ENCODE measurements at places on chromosomes 1 and 21. TPM values are rescaled to one million over a fixed set of nuclear protein-coding genes. Genes with fewer than 3 reads are reported as not detected.

B4GALT2 gene
- total RNA-seq, result 59.3 TPM

SRSF4 gene
- 45.8 TPM for total RNA-seq

PIK3C2B gene
- total RNA-seq, result 32.3 TPM

SH3D21 gene
- total RNA-seq, result 5.4 TPM

RNF207 gene
- 11.9 TPM for total RNA-seq

DNA sequence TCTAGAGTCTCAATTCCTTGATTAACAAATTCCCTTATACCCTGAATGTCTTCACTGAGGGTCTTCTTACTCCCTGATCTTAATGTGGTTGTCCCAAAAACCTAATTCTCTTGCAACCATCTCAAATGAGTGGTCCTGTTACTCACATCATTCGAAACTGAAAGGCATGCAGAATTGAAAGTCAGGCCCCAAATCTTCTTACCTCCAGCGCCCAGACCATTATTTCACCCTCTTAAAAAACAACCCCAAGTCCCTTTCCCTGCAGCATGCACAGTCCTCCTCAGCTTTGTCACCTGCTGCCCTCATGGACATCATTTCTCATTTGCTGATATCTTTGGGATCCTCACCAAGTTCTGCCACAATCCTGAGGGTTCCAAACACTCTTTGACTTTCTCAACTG, 230.1 kb downstream of the SEC16B start:
- DNase-seq, result no peak

- DNase-seq, result no peak
Measured at GRCh38 chr1:160436966-160437365, 36.6 kb downstream of the VANGL2 start.

- DNase-seq, result no peak
Measured at GRCh38 chr1:112054510-112054909, 65.0 kb upstream of the KCND3 start.

- no peak for DNase-seq
Measured at GRCh38 chr1:78210175-78210574, 164.4 kb downstream of the GIPC2 start.

DNA sequence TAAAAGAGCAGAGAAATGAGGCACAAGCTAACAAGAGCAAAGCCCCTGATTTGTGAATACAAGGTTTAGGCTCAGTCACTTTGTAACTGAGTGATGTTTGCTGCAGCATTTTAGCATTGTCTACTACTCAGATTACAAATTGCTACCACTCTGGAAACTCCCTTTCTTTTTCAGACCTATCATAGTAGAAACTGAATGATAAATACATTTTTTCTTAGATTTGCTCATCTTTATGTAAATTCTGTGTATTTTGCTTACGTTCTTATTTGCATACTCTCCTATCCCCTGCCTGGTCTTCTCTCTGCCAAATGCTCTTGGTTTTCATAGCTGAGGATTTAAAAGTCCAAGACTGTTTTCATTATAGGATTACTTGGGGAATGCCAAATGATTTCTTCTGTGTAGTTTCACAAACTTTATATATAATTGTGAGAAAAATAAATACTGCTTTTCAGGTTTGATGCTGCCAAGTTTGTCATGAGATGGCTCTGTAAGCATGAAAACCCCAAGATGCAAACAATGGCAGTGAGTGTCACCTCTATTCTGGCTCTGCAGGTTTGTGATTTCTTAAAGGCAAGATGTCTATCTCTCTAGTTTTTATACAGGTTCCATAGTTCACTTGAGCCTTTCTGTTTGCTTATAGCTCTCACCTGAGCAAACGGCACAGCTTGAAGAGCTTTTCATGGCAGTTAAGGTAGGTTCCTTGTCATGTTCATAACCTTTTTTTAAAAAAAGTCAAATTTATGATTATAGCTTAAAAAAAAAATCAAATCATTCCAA, 24.7 kb downstream of the ZYG11A start:
- DNase-seq, result no peak

GRCh38 chr1:200172311-200172710, 144.8 kb downstream of the NR5A2 start:
- no peak for DNase-seq

DNA sequence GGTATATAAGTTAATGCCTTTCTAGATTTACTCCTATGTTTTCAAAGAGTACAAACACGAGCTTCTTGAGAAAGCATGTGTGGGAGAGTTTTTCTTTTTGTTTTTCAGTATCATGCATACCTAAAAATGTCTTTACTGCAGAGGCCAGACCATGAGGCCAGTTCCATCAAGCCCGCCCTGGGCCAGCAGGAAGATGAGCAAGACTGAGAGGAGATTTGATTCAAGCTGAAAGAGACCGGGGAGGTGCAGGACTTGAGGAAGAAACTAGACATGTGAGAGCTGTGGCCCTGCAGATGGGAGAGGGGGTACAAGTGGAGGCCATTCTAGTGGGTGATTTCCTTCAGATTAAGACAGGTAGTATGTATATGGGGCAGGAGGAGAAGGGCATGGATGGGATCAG, 33.4 kb upstream of the NTPCR start:
- DNase-seq, result no peak

- no peak for DNase-seq
Measured at GRCh38 chr21:40481764-40482163, 365.2 kb downstream of the DSCAM start.

DNA sequence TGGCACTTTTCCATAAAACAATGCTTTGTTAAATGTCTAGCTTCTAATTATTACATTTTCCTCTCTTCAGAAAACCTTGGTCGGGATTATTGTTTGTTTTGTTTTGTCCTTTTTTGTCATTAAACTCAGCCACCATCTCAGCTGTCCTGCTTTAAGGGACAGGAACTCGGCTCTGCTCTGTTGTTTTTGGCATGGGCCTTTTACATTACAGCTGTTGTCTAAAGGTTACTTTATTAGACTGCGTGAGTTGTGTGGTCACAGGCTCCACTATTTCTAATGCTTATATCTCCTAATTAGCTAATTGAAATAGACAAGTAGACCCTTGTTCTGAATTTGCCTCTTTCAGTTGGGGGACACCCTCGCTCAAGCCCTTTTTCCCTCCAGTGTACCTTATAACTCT, 1.6 kb downstream of the PALMD start:
- DNase-seq, result no peak
